ENCODE measurements at places on chromosomes 2 and 18.

DNA sequence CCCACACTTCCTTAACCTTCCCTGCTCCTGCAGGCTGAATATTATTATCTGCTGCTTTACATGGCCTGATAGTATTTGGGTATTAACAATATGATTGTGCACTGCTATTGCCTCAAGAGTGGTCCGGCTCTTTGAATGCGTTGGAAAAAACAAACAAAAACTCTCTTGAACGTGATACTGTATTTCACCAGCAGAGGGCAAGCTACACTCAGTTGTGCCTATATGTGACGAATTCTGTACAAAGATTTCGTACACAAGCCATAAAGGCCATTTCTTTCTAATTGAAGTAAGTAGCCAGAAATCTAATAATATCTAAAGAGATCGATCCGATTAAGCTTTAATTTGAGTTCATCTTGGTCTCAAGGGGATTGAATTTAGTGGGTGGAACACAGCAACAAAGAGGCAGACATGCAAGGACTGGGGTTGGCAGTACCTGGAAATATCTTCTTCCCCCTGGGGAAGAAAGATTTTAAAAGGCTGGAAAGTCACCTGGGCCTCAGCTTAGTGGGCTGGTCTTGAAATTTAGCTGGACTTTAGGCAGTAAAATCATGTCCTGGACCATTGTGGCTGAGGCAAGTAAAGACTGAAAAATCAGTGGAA lies 49.3 kb upstream of the RAB6D start:
- peak; percentile 92 for ATAC-seq

- no peak for ATAC-seq
Measured at GRCh38 chr2:10520154-10520553, 72.0 kb upstream of the ODC1 start.

DNA sequence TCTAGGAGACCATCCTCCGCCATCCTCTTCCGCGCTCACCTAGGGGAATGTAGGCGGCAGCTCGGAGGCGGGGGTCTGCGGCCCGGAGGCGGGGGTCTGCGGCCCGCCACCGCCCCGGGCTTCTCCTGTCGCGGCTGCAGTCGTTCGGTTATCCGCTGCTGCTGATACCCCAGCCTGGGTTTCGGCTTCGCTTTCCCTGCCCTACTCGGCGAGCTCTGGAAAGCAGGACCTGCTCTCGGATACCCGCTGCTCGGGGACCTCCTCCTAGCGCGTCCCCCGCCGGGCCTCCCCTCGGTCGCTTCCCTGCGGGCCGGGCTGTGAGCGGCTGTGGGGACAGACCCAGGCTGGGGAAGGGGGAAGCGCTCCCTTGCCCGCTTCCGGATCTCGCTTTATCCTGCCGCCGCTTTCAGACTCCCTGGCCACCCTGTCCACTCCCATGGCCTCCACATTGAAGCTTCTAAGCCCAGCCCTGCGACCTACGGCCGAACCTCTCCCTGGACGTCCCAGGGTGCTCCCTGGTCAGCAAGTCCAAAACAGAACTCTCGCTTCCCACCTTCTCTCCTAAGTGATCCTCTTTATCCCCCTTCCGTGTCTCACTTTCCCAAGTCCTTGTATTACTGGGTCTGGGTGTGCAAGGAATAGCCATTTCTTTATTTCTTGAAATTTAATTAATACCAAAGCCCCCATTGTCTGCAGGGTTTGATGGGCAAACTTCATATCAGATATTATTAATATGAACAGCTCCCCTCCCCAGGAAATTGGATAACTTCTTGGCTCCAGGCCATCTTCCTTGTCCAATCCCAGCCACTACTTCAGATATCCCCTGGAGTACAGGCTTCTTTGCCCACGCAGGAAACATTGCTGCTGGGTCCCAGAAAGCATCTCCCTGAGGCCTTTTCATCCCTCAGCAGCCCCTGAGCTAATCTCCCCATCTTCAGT lies 769 bp downstream of the FKBP1B start:
- peak; percentile 18 for ATAC-seq

GRCh38 chr2:98936353-98937351 lies 627 bp upstream of the CRACDL start:
- peak; percentile 14 for ATAC-seq

DNA sequence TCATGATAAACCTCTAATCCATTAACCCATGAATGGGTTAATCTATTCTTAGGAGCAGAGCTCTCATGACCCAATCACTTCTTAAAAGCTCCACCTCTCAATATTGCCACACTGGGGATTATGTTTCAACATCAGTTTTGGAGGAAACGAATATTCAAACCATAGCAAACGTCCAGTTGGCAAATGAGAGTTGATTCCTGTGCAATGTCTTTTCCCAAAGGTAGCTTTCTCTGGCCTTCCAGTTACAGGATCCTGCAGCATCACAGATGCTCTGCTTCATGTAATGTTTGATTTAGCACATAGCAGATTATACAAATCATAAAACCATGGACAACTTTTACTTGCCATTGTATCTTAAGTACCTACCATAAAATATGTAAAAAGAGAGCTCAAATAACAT lies 481.0 kb downstream of the TNS1 start:
- ATAC-seq, result no peak

DNA sequence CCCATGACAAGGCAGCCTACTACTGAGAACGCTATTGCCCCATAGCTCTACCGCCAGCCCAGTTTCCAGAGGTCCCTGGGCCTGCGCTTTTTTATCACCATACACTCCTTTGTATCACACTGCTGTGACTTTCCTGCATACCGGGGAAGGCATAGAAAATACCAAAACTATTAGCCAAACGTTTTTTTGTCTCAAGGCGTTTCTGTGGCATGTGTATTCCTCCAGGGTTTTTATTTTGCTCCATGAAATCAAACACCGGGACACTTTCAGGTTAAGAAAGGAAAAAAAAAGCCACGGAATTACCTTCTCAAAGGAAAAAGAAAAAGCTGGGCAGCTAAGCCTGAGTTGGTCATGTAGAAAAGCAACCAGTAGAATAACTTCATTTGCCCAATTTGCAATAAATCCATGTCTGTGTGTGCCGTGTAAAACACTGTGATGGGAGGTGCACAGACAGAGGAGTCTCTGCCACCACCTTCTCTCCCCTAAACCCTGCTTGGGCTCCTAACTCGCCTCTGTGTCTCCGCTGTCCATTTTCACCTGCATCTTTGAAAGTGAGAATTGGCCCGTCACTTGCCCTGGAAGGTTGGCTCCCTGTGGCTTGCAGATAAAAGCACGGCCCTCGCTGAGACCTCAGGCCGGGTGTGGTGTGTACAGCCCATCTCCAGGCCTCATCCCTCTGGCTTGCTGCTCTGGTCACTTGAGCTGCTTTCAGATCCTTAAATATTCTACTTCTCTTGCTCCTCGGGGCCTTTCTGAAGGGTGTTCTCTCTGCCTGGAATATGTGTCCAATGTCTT lies 1.7 kb downstream of the AMER3 start:
- ATAC-seq, result no peak

- no peak for ATAC-seq
Measured at GRCh38 chr18:59376351-59376935, 17.4 kb upstream of the LMAN1 start.

- peak; percentile 43 for ATAC-seq
Measured at GRCh38 chr2:69437751-69438154, 518 bp upstream of the NFU1 start.

GRCh38 chr2:134917360-134917865 lies 1.2 kb upstream of the CCNT2 start:
- ATAC-seq, result no peak

DNA sequence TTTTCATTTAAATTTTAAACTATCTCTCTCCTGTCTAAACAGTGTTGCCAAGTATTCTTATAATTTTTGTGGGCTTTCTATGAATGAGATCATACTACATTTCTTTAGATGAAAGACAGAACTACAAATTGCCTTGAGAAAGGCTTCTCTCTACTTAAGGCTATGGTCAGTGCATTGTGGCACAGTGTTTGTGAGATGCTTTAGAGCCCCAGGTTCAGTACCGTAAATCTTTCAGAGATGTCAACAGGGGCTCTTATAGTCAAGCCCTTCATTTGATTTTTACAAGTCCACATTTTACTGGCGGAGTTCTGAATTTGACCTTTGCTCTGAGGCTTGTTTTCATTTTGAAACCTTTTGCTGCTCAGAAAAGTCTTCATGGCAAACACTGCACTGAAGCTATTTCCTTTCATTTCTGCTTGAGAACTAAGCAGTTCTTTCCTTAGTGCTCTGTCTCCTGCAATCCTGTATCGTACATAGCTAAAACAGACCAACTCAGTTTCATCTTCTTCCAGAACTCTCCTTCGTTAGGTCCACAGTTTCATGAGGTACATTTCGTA lies 175.2 kb downstream of the NYAP2 start:
- no peak for ATAC-seq

DNA sequence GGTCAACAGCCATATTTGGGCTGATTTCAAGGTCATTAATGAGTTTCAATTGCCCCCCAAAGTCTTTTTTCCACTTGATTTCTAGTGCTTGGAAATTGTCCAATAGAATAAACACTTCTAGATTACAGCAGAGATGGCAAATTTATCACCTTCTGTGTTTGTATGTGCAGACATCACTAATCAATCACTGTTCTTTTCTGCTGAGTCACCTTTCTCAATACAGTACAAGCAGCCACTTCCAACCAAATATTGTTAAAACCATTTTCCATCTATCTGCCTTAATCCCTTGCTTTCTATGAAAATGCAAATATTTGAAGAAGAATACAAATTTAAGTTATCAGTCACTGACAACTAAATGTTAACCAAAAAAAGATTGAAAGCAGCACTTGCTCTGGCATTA lies 40.2 kb upstream of the ZNF521 start:
- ATAC-seq, result no peak

- ATAC-seq, result no peak
Measured at GRCh38 chr2:146890491-146890890, 954.3 kb upstream of the ACVR2A start.

- no peak for ATAC-seq
Measured at GRCh38 chr18:13446024-13446423, 227.5 kb downstream of the LDLRAD4 start.

GRCh38 chr2:72937356-72937669 lies 20.0 kb downstream of the EMX1 start:
- peak; percentile 27 for ATAC-seq
